Upper lobe of left lung (tissue), 6 donors: ENCODE measurements at places on chromosomes 12 and 14.

GRCh38 chr12:78038541-78038940, 207.8 kb downstream of the NAV3 start:
- DNase-seq = no peak

DNA sequence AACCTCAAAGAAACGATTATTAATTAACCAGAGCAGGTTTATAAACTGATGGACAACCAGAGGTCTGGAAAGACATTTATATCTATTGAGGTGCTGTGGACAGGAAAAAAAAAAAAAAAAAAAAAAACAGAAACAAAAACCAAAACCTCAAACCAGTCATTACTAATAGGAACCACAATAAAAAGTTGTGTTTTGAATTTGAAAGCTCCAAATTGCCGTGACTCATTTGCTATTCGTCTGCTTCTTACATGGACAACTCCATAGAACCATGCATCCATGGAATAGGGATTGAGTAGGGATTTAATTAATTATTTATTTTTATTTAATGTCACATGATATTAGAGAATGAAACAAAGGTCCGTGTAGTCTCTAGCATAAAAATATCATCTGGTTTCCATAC, 134.1 kb upstream of the SSTR1 start:
- DNase-seq = no peak

DNA sequence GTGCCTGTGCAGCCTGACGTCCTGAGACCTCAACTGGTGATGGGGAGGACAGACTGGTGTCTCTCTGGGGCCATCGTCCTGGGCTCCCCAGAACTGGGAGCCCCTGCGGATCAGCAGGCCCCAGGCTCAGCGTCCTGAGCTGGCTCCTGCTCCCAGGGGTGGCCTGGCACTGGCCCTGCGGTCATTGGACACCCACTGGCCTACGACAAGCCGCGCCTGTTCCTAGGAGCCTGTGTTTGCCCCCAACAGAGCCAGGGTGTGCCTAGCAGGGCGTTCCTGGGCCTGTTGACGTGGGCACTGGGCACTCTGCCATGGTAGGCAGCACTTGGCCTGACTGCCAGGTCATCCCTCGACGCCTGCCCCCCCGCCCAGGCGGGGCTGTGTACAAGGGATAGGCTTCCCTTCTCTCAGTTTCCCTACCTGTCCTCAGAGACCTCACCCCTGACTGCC, 8.4 kb downstream of the ADSS1 start:
- DNase-seq = peak; percentile 86

GRCh38 chr14:24913746-24914145, 136.2 kb downstream of the STXBP6 start:
- no peak for DNase-seq

DNA sequence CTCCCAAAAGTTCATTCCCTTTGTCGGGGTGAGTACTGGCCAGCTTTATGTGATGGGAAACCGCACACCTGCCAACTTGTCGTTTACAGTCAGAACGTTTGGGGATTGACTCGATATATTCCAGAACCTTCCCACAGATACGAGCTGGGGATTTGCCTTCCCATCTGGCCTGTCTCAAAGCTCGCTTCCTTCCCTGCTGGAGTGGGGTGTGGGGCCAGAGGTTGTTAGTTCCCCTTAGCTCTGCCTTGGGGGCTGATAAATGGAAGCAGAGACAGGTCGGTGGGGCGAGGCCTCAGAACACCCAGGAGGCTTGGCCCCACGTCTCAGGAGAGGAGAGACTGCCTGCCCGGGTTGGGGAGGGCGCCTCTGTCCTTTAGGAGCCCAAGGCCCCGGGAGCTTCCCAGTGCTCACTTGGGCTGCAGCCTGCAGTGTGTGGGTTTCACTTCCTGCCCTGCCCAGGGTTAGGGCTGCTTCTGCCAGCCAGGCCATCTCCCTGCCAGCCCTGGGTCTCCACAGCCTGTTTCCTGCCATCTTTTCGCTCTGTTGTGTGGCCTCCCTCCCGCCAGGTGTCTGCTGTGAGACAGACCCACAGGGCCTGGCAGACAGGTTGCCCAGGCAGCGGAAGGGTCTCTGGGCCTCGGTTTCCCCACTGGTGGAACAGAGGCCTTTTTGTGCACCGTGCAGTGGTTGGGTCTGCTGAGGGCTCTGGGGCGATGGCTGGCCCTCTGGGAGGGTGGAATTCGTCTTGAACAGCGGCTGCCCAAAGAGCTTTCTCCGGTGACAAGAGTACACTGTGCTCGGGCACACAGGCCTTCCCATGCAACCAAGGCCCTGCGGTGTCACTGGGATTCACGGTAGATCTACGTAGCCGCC, 8.1 kb upstream of the TEX22 start:
- DNase-seq = peak; percentile 27

GRCh38 chr12:130878193-130879185, 6.6 kb downstream of the RAN start:
- no peak for DNase-seq

DNA sequence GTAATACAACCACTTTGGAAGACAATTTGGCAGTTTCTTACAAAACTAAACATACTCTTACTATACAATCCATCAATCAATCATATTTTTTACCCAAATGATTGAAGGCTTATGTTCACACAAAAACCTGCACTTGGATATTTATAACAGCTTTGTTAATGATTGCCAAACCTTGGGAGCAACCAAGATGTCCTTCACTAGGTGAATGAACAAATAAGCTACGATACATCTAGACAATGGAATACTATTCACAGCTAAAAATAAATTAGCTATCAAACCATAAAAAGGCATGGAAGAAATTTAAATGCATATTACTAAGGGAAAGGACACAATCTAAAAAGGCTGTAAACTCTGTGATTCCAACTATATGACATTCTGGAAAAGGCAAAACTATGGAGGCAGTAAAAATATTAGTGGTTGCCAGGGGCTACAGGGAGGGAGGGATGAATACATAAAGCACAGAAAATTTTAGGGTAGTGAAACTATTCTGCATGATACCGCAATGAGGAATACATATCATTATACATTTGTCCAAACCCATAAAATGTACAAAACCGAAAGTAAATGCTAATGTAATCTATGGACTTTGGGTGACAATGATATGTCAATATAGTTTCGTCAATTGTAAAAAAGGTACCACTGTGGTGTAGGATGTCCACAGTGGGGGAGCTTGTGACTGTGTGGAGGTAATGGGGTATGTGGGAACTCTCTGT, 70.5 kb downstream of the GPR65 start:
- DNase-seq = no peak

GRCh38 chr14:51862860-51863259, 2.4 kb downstream of the GNG2 start:
- DNase-seq = no peak

DNA sequence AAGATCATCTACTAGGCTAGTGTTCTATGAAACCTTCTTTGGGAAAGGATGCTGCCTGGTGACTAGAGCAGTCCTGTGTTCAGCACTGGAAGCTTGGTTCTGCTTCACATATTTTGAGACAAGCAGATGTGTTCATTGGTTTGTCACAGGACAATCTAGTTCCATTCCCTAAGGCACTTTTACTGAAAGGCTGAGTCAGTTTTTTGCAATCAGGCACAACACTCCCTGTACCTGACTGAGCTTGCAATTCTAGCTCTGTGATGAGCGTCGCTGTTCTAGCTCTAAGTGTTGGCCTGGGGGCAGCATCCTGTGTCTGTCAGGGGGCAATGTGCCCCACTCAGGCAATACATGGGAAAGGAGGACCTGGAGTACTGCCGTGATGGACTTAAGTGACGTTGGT, 144.4 kb downstream of the CAND1 start:
- no peak for DNase-seq

GRCh38 chr14:53793790-53794505, 162.7 kb downstream of the BMP4 start:
- no peak for DNase-seq

DNA sequence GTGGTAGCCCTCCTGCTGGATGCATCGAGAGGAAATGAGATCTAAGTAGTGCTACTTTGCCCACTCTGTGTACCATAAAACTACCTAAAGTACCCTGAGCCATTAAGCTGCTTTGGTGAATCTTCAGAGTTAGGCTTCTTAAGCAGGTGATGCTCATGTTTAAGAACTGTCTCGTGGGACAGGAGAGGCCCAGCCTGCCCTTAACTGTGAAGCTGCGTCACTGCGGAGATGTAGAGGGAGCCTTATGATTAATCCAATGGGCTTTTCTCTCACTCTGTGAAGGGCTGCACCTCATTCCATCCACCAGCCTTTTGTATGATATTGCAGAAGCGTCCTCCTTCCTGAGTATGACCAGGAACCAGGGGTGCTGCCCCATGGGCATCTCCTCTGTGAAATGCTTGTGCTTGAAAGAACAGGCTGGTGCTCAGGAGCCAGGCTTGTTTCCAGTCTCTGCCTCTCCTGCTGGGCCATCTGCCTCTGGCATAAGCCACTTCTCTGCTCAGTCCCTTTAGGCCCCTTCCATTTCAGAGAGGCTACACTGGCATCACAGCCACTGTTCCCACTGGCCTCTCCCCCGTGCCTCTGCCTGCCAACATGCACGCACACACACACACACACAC, 6.8 kb upstream of the CCDC177 start:
- no peak for DNase-seq

DNA sequence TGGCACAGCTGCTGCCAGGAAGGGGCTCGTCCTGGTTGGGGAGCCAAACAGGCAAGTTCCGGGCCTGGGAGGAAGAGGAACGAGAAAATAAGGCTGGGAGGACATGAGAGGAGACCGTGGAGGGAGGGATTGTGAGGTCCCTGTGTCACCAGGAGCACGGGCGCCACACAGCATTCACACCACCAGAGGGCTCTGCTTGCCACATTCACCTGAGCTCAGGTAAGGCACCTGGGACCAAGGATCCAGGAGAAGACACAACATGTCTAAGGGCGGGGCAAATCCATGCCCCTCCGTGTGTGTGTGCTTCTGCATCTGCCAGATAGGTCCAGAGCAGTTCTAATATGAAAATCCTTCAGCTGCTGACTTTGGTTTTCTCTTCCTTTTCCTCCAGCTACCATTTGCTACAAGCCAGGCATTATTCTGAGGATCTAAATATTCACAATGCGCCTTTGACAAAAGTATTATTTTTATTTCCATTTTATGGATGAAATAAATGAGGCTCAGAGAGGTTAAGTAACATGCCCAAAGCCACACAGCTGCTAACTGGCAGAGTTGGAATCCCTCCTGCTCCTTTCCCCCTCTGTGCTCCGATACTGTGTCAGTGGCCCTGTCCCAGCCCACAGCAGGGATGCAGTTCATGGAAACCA, 14.6 kb downstream of the RAPGEF3 start:
- no peak for DNase-seq

- DNase-seq = no peak
Observed at GRCh38 chr14:95229749-95230148, 72.4 kb upstream of the DICER1 start.

GRCh38 chr12:31033146-31033545, 40.5 kb upstream of the DDX11 start:
- no peak for DNase-seq

DNA sequence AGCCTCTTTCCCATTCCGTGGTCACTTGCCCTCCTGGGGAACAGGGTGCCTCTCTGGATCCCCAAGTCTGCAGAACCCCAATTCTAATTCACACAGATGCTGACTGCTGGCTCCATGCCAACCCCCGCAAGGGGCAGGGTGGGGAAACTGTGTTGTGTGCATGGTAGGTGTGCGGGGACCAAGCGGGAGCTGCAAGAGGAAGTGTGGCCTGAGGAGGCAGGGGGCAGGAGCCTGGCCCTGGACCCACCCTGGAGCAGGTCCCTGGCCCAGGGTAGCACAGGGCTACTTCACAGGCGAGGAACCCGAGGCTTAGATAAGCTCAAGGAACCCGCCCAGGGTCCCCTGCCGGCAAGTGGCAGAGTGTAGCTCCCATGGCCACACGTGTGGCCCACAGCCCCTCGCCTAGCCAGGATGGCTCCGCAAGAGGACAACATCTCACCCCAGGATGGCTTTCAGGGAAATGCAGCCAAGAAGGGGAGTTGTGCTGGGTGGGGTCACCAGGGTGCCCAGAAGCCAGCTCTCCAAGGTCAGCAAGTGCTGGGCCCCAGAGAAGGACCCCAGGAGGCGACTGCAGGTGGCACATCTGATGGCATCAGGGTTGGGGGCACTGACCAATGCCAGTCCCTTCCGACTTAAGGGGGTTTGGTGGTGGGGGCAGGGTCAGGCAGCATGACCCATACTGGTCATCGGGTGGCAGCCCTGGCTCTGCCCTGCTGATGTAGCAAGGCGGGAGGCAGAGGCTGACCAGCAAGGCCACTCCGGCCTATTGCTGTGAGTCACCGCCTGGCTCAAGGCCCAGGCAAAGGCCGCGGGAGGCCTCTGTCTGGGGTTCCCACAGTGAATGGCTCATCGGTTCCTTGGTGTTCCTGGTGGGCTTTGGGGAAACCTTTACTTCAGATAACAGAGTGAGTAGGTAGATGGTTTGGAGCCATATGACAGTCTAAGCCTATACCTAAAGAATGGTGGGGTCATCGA, 37.3 kb upstream of the EML1 start:
- DNase-seq = peak; percentile 69

DNA sequence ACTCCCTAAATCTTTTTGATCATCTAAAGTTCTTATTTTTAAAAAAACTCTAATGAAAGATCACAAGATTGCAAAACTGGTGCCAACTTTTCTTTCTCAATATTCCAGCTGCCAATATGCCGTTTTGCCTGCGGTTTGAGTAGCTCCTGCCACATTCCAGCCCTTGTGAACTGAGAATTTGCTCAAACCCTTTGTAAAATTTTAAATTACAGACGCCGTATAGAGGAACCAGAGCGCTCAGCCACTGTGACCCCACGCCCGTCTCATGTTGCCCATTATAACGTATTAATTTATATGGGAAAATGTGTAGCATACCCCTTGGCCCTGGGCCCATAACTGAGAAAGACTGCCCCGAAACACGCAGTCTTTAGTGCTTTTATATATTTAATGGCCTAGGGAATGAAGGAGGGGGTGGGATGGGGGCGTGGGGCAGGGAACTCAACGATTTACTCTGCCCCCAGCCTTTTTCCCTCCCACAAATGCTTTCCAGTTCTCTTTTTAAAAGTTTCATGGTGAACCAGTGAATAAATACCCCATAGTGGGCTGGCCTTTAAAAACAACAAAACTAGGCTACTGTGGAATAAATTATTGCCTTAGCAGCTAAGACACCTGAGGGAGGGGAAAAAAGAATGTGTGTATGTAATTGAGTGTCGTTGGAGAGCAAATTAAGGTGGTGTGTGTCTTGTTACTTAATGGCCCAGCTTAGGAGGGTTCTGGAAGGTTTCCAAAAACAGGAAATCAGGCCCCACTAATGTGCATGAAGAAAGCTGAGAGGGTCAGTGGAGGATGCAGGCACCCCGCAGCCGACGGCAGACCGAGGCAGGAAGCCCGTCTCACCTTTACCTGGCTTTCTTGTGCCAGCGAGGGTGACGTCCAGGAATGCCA, 45.7 kb upstream of the RFLNA start:
- no peak for DNase-seq

GRCh38 chr12:54294152-54294952, 6.5 kb downstream of the NFE2 start:
- DNase-seq = no peak
